ENCODE measurements at places on chromosomes 3 and 15.
A peak's percentile ranks its signal among the peaks of the same experiment; 100 is the strongest.

- DNase-seq = no peak
Observed at GRCh38 chr3:129699199-129699598, 92.7 kb upstream of the PLXND1 start.

DNA sequence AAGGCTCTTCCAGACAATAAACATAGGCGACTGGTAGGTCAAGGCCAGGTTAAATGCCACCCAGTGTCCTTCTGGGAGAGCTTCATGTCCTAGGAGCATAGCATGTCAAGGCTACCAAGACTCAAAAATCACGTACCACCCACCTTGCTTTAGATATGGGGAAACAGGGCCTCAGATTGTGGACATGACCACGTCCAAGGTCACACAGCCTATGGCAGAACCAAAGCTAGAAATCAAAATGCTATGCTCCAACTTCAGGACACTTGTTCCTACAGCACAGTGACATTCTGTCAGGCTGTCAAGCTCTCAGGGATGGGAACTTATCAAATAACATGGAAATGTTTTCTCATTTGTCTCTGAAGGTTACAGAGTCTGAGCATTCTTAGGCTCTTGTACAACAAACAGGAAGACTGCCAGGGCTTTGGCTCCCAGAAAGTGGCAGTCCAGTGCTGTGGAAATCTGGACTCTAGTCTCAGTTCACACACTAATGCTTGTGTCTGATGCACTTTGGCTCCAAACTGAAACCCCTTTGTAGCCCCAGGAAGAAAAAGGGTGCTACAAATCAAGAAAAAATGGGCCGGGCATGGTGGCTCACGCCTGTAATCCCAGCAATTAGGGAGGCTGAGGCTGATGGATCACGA is 170.4 kb upstream of the LPP start:
- no peak for DNase-seq

DNA sequence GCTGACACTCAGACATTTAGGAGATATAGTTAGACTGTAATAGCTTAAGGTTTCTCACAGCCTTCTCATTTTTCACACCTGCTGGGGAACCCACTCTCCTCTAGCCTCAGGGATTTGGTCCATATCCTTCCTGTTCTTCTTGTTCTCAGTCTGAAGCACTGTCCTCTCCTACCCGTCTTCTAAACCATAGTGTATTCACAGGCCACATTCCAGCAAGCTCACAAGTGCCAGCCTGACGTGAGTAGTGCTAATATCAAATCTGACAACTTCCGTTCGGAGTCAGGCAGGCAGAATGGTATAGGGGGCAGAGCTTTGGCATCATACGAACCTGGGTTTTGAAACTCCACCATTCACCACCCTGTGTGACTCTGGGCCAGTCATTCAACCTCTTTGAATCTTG is 6.9 kb upstream of the CA12 start:
- DNase-seq = no peak

DNA sequence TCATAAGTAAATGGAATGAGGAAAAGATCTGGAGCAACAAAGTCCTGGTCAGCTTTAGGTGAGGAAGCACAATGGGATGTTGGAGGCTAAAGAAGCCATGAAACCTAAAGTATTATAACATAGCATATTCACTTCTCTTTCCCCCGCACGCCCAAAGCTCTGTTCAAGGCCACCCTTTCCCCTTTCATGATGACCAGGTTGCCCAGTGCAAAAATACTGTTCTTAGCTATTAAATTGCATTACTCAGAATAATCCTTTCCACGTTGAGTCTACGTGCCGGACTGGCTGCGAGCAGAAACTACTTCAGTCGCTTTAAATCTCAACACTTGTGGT is 589 bp upstream of the MAPKBP1 start:
- DNase-seq = no peak

DNA sequence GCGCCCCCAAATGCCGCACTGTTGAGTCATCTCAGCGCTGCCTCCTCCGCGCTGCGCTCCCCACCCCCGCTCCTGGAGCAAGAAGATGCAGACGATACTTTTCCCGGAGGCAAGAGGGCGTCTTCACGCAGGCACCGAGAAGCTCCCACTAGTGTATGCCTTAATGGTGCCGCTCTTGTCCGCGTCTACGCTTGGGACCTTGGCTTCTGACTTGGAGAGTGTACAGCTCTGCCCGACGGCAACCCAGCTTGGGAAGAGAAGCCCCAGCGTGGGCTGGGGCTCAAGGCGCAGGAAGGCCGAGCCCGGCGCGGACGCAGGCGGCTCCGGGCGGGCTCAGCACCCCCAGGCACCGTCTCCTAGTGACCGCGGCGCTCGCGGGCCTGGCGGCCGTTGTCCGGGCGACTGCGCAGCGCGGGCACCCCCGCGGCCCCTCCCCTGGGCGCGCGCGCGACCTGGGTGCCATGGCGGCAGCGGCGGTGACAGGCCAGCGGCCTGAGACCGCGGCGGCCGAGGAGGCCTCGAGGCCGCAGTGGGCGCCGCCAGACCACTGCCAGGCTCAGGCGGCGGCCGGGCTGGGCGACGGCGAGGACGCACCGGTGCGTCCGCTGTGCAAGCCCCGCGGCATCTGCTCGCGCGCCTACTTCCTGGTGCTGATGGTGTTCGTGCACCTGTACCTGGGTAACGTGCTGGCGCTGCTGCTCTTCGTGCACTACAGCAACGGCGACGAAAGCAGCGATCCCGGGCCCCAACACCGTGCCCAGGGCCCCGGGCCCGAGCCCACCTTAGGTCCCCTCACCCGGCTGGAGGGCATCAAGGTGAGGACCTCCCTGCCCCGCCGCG is at the start of gene P4HTM:
Gene P4HTM (plus strand): TSS at position 446 of the 840 bp plus-strand sequence. CDS start 16 bp downstream, at position 462.
- DNase-seq = peak; percentile 84

- DNase-seq = no peak
Observed at GRCh38 chr3:51968170-51968775, 1.0 kb upstream of the PCBP4 start.

DNA sequence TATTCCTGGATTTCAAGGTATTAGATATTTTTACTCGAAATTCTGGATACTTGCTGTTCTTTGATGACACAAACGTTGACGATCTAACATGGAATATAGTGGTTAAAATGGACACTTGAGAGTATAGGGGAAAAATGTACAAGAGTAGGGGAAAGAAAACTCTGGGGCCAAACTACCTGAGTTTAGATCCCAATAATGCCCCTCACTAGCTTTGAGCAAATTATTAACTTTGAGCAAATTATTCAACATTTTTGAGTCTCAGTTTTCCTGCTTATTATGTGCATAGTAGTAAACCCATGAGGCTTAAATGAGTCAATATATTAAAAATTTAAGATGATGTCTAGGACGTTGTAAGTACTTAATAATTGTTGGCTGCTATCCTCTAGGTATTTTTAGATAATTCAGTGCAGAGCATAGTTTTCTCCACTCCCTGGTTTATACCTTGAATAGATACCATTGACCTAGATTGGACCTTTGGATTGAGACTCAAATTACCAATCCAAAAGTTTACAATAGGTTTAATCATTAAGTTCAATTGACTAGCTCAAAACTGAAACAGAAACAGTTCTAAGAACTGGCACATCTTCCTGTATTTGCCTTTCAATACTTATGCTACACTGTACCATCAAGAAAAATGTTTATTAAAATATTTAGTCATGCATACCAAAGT is 4.5 kb downstream of the ADGRG7 start:
- no peak for DNase-seq

GRCh38 chr3:24588629-24589512 is 94.2 kb upstream of the THRB start:
- DNase-seq = no peak

GRCh38 chr15:63157891-63158431 is 684 bp upstream of the RPS27L start:
- DNase-seq = no peak

DNA sequence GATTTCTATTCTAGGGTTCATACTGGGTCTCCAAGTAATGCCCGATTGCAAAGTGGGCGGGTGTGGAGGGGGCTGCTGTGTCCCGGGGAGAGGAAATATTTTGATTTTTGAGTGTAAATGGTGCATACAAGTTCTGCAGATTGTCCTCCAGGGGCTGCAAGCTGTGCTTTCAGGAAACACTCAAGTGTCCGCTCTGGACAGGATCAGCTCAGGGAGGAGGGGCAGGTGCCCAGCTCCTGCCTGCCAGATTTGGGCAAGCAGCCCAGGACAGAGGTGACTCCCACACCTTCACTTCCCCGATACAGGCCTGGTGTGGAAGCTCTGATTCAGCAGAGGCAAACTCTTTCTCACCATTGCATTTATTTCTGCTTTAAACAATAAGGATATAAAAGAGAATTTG is 142.7 kb downstream of the ALDH1A2 start:
- no peak for DNase-seq

DNA sequence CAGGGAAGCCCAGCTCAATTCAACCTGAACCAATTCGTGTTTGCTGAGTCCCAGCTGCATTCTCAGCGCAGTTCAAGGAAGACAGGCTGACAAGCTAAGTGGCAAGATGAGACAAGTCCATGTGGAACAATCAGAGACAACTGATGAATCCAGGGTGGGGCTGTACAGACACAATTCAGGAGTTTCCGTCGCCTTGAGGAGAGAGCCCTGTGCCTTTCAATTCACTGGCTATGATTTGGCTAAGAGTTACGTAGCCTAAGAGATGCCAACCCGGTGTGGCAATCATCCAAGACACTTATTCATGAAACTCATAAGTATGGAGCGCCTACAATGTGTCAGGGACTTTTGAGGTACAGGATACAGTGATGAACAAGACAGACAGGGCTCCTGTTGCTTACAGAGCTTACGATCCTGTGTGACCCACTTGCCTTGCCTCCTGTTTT is 15.5 kb upstream of the ZBED2 start:
- no peak for DNase-seq

DNA sequence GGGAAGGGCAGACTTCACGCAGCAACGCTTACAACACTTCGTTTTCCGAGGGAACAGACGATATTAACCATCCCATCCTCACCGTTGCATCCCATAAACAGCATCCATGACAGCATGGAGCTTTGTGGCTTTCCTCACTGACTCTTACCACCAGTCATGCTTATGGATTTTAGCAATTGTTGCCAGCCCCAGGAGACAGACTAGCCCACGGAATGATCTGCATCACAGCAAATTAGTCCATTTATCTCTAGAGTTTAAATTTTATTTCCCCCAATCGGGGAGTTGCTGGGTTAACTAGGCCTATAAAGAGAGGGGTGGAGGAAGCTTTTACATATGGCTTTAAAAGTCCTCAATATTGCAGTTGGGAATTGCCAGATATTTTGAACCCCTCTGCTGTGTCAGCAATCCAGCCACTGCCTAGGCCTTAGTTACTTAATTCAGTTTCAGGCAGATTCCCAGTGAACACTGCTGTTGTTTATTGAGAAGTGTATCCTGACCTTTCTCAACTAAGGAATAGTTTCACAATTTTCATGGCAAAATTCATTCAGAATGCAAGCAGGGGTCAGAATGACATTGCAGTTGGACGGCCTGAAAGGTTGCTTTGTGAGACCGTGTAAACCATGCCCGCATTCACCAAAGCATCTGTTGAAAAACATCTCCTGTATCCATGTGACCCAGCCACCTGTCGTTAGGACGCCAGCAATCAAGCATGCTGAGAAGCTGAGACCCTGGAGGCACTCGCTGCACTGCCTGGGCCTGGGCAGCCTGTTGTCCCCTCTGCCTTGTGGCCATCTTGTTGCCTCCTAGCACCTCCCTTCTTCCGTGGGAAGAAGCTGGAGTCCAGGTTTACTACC is 397.4 kb upstream of the TPM1 start:
- DNase-seq = no peak

DNA sequence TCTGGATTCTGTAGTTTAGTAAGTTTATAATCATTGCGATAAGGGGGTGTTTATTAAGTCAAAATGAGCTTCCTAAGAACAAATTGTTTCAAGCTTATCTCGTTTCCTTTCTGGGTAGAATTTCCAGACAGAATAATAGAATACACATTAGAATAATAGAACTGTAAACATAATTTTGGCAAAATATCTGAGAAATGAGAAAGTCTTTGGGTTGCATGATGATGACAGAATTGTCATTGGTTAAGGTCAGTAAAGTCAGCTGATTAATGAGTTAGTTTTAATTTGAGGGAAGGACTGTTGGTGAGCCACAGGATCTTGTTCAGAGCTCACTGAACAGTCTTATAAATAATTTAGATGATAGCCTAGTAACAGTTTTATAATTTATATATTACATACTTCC is 10.2 kb downstream of the EIF2A start:
- no peak for DNase-seq

DNA sequence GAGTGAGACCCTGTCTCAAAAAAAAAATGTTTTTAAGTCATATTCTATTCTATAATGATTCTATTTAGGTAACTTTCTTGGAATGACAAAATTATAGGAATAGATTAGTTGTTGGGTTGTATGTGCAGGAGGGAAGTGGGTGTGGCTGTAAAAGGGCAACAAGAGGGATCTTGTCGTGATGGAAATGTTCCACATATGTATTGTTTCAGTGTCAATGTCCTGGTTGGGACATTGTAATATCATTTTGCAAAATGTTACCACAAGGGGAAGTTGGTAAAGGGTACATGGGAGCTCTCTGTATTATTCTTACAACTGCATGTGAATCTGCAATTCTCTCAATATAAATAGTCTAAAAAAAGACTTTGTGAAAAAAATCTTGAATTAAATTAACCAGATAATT is 14.3 kb upstream of the ABHD5 start:
- DNase-seq = no peak

- peak; percentile 2 for DNase-seq
Observed at GRCh38 chr3:25663347-25663868, 1.3 kb downstream of the TOP2B start.

GRCh38 chr3:182133752-182134151 is 422.0 kb downstream of the SOX2 start:
- no peak for DNase-seq

GRCh38 chr3:23710555-23710954 is 95.2 kb upstream of the UBE2E1 start:
- DNase-seq = no peak

- DNase-seq = no peak
Observed at GRCh38 chr15:91947683-91948608, 94.4 kb downstream of the SLCO3A1 start.

DNA sequence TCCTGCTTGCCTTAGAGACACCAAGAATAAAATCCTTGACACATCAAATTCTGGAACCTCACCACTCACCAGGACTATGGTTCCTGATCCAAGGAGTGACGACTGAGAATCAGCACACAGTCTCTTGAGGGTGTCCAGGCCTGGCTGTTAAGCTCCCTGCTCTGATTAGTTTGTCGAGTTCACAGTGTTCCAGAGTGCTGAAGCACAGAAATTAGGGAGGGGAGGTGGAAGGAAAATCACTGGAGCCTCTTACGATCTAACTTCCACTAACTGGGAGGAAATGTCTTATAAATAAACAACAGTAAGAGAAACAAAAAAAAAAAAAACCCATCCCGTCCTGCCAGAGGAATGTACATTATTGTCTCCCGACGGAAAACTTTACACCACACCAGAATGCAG is 330.2 kb downstream of the TIGIT start:
- DNase-seq = no peak

DNA sequence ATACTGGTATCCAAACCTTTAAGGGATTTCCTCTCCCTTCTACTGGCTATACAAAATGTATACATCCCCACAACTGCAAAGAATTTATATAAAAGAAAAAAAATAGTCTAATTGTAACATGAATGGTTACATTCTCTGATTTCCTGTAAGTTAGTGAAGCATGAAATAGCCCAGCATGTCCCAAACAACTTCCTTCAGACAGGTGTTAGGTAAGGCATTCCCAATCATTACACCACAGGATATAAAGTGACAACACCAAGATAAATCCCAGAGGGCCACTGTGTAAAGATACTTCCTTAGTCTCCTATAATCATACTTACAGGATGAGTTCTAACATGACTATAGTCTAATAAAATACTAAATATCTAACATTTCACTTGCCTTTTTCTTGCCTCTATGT is 7.6 kb downstream of the CMTM6 start:
- no peak for DNase-seq

GRCh38 chr15:63979262-63979793 is 67.0 kb downstream of the DAPK2 start:
- DNase-seq = no peak
